ENCODE measurements at places on chromosomes 3 and 15. TPM values are rescaled to one million over a fixed set of nuclear protein-coding genes. Genes with fewer than 3 reads are reported as not detected.

Gene ANKRD34C
- not detected for total RNA-seq

Gene IDH2
- total RNA-seq = 125 TPM

Gene CHRM5
- total RNA-seq = not detected

- no peaks in the 10 kb centered on the region for H3K36me3 ChIP-seq
- no peak overlapping the region for H3K27ac ChIP-seq
- H3K4me1 ChIP-seq = no peaks in the 10 kb centered on the region
- no peak for DNase-seq
- H3K4me3 ChIP-seq = no peak overlapping the region
- no peaks in the 10 kb centered on the region for H3K27me3 ChIP-seq
Observed at GRCh38 chr3:1971780-1972179, 126.9 kb upstream of the CNTN4 start.

Data from stomach (tissue), 19 donors.